ENCODE measurements at places on chromosomes 7 and 10.

- no peak for DNase-seq
Observed at GRCh38 chr7:71868797-71869196, 543.3 kb downstream of the CALN1 start.

DNA sequence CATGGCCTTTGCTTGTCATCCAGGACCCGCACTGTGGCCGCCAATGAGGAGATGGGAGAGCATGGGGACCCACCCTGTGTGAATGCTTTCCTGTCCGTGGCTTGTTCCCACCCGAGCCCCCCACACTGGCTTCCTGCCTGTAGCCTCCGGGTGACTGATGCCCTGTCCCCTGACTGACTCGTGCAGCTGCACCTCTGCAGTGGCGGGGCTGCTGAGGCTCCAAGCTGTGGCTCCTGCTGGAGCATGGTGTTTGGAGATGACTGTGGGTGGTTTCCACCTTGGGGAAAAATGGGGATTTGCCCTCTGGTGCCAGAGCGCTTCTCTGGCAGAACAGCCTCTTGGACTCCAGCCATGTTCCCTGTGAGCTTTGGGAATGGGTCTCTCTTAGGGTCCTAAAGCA lies 2.1 kb downstream of the CAMK1D start:
- no peak for DNase-seq

DNA sequence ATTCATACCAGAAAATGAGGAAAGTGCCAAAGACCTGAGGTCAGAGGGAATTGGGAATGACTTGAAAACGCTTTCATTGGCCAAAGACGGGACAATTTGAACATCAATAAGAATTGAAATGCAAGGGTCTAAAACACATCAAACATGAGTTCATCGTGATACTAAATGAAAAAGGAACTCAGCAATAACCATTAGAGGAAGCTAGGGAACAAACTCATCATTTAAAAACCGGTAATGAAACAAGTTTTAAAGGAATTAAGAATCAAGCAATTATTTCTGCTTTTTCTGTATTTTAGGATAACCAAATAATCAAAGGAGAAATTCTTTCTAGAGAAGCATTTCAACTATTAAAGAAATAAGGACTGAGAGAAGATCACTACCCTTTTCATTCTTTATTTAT lies 303.1 kb downstream of the ARHGAP12 start:
- no peak for DNase-seq

DNA sequence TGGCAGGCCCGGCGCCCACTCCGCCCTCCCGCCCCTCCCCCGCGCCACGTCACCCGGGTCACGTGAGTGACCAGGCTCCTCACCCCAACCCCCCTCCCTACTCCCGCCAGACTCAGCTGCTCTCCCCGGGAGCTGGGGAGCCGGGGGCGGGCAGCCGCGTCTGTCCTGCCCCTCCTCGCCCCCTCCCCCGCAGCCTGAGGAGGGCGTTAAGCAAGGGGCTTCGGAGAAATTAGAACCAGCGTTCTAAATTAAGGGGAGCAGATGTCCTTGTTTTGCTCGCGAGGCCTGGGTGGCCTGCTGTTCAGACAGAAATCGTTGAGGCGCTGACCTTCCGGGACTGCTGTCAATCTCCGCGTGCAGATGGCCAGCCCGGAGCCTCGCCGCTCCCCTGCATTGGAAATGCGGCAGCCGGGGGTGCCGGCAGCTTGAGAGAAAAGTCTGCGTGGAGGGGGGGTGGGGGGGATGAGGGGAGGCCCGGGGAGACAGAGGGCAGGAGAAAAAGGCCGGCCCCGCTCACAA lies 102.2 kb upstream of the ZNF438 start:
- DNase-seq: peak; percentile 20

All from T1000 (cell line).